T-helper 2 cell treated with Interferon-gamma antibody and Interleukin-4, amounts not matched to agents 5 μg/mL and 100 μg/mL, for 36 hours (primary cell): ENCODE measurements at places on chromosomes 6 and 20.

- no peak for DNase-seq
Measured at GRCh38 chr6:113500221-113500620, 356.9 kb upstream of the MARCKS start.

GRCh38 chr20:58701431-58702160 lies 9.0 kb downstream of the NPEPL1 start:
- no peak for DNase-seq

DNA sequence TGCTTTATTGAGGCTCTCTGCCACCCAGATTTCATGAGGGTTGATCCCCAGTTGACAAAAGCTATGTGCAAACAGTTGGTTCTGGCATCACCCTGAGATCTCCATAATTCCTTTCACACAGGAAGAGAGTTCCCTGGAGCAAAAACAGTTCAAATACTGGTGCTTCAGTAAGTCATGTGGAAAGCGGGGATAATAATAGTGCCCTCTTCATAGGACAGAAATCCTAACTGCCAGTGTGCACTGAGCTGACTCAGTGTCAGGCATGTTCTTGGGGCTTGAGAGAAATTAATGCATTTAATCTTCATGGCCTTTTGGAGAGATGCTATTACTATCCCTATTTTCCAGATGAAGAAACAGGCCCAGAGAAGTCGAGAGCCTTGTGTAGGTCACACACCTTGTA lies 7.9 kb upstream of the SLC52A3 start:
- no peak for DNase-seq

DNA sequence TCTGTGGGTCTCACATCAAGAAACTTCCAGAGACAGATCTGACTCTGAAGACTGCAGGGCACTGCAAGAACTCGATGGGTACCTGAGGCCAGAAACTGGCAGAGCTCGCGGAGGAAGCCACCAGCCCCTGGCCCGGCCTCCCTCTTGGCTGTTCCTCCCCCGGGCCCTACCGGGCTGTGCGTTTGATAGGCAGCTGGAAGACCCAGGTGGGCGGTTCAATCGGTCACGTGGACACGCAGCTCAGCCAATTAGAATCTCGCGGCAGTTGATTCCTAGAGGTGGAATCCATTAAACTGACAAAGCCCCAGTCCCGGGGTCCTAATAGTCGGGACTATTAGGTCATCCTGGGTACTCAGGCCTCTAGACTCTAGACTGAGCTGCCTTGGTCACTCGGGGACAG lies 154.2 kb upstream of the PROKR2 start:
- DNase-seq, result no peak

DNA sequence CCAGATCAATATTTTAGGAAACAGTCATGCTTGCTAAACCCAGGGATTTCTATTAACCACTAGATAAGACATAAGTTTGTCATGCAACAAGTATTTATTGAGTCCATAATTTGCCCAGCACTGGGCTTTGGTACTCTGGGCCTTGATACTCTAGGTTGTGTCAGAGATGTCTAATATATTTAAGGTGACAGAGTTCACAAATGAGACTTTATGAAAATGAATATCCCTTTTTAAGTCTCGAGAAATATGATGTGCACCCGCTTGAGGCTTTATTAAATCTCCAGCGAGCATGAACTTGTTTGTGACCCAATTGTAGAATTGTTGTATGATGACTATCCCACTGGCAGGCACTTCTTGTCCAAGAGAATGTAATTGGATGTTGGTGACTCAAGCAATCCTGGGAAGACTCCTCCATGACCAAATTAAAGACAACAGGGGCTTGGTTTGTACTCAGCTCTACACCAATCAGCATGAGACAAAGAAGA lies 109.2 kb downstream of the ESR1 start:
- no peak for DNase-seq
